ENCODE measurements at places on chromosomes 2 and 18.

- H3K4me3 ChIP-seq: no peak overlapping the region
- H3K4me1 ChIP-seq: no peaks in the 10 kb centered on the region
- H3K36me3 ChIP-seq: peaks cover 11% of the 10 kb centered on the region
Observed at GRCh38 chr2:54183281-54183680, 67.9 kb downstream of the ACYP2 start.

DNA sequence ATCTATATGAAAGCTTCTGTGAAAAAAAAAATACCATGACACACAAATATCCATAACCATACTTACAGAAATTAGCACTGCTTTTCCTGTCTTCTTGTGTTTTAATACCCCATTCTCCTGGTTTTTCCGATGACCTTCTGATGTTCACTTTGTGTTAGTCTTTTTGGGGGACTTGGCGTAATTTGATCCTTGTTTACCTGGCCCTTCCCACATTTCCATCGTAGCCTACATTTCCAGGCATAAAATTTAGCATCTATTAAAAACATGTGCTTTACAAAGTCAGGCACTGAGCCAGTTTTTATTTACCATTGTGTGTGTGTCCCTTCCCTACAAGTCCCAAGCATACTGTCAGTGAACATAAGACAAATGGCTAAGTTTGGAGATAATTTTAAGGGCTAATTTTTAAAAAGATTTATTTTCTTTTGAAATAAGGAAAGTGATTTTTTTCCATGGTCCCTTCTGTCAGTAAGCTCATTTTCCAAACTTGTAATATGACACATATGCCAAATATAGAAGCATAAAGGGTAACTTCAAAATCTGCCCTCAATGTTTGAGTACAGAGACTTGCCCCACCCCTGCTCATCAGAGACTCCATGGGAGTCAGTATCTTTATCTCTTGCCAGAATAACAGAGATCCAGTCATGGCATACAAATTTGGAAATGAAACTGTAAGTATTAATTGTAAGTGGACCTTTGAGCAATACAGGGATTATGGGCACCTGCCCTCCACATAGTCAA is 27.3 kb downstream of the SESTD1 start:
- peaks cover 13% of the 10 kb centered on the region for H3K36me3 ChIP-seq
- no peak overlapping the region for H3K4me3 ChIP-seq
- no peak overlapping the region for H3K27ac ChIP-seq
- no peaks in the 10 kb centered on the region for H3K27me3 ChIP-seq

DNA sequence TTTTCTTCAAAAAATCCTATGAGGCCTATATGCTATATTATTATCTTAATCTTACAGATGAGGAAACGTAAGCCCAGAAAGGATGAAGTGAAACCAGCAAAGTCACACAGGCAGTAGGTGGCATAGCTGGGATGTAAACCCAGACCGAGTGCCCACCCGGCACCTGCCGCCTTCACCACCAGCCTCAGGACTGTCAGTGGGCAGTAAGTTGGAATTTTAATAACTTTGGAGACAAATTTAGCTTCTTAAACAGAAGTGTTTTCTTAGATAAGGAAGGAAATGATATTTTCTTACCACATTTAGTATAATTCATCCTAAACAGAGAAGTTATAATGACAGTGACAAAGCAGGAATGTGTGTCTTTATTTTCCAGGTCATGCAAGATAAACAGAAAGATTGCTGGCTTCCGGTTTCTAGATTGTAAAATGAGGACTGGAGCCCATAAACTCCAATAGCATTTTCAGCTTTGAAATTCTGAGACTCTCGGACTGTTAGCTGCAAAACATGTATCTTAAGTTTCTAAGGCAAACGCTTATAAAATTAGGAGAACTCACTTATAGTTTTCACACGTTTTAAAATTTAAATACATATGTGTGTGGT is 59.3 kb downstream of the CD8B2 start:
- no peak overlapping the region for H3K27ac ChIP-seq
- peaks cover 26% of the 10 kb centered on the region for H3K27me3 ChIP-seq
- H3K4me3 ChIP-seq: no peak overlapping the region
- H3K36me3 ChIP-seq: no peaks in the 10 kb centered on the region
- DNase-seq: no peak

DNA sequence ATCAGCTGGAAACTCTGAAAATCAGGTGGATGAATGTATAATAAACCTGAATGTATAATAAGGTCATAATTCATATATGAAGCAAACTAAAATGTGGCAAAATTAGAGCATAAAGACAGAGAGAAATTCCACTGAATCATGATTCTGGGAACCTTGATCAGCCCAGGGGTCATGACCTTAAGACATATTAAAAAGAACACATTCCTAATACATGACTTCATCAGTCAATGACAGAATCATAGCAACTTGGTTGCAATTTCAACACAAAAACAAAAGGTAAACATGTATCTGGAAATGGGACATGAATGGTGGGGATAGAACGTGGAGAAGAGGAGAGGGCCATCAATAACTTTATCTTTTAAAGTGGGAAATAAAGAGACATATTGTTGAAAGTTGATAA is 17.6 kb downstream of the AFF3 start:
- H3K27me3 ChIP-seq: no peaks in the 10 kb centered on the region
- DNase-seq: no peak
- H3K4me1 ChIP-seq: peaks cover 49% of the 10 kb centered on the region
- no peak overlapping the region for H3K4me3 ChIP-seq
- no peak overlapping the region for H3K27ac ChIP-seq
- H3K36me3 ChIP-seq: peaks cover 68% of the 10 kb centered on the region

DNA sequence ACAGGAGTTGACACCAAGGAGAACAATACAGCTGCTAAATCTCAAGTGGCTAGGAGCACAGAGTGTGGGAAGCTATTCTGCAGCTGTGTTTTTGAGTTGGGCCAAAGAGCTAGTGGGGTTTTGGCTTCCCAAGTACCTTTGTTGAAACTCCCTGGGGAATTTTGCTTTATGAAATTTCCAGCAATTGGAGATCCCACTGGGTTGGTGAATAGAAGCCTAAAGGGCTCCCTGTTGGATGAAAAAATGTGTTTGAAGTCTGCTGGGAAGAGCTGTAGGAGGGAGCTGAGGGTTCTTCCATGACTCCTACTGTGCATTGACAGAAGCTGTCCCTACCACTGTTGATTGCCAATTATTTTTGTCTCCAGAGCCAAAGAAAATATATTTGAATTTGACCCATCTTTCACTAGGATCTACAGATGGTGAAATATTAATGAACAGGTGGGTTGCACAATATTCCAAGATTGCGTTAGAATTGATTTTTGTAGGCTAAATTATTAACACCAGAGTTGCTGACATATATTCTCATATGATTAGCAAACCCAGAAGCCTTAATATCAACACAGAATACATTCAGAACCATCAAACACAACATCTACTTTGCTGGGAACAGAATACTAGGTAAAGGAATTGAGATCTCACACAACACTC is 95.4 kb upstream of the CYP1B1 start:
- no peaks in the 10 kb centered on the region for H3K4me1 ChIP-seq
- H3K36me3 ChIP-seq: no peaks in the 10 kb centered on the region
- H3K27ac ChIP-seq: no peak overlapping the region
- DNase-seq: no peak
- H3K27me3 ChIP-seq: peaks cover 35% of the 10 kb centered on the region
- no peak overlapping the region for H3K4me3 ChIP-seq

GRCh38 chr2:224104668-224105386 is 65.7 kb upstream of the SERPINE2 start:
- no peak for DNase-seq
- H3K4me3 ChIP-seq: no peak overlapping the region
- no peaks in the 10 kb centered on the region for H3K36me3 ChIP-seq
- H3K27ac ChIP-seq: no peak overlapping the region

DNA sequence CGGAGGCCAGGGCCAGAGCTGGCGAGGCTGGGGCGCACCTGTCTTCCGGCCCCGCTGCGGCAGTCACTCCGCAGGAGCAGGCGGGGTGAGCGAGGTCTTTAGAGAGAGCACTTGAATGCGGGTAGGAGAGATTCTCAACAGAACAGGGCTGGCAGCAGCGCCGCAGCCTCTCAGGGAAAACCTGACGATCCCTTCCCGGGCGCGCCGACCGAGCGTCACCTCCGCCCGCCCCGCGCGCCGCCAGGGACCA is 526 bp downstream of the PRKRA start:
- peaks cover 7% of the 10 kb centered on the region for H3K27me3 ChIP-seq
- peak overlapping the region; percentile 89 for H3K4me3 ChIP-seq
- peak overlapping the region; percentile 96 for H3K27ac ChIP-seq
- DNase-seq: peak; percentile 79
- H3K36me3 ChIP-seq: peaks cover 12% of the 10 kb centered on the region
- H3K4me1 ChIP-seq: peaks cover 23% of the 10 kb centered on the region

- no peak overlapping the region for H3K27ac ChIP-seq
- no peak for DNase-seq
Observed at GRCh38 chr2:212145121-212145520, 393.5 kb downstream of the ERBB4 start.

DNA sequence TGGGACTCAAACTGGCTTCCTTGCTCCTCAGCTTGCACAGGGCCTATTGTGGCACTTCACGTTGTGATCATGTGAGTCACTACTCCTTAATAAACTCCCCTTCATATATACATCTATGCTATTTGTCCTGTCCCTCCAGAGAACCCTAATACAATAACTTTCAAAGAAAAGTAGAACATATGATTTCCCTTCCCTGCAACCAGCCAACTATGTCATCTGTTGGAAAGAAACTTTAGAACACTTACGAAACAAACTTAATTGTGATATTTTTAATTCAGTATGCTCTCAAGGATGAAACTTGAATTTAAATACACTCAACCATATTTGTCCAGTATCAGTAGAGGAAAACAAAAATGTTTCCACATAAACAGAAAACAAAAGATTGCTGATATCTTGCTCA is 84.4 kb downstream of the DYM start:
- no peaks in the 10 kb centered on the region for H3K27me3 ChIP-seq
- H3K27ac ChIP-seq: no peak overlapping the region
- DNase-seq: no peak
- peaks cover 1% of the 10 kb centered on the region for H3K4me1 ChIP-seq

DNA sequence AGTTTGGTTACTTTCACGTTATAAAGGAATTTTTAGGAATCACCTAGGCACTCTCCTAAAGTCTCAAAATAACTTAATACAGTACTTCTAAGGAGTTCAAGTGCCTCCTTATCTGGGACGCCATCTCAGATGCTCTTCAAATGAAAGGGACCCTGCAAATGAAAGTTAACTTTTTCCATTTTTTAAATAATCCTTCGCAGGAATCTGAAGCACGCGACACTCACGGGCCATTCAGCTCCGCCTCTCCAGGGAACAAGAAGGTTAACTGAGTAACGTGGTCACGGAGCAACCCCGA is 537 bp upstream of the ZC3H15 start:
- no peak for DNase-seq
- H3K36me3 ChIP-seq: peaks cover 22% of the 10 kb centered on the region
- no peaks in the 10 kb centered on the region for H3K27me3 ChIP-seq
- peak overlapping the region; percentile 91 for H3K4me3 ChIP-seq
- H3K27ac ChIP-seq: peak overlapping the region; percentile 98

GRCh38 chr18:36505665-36506064 is 208.2 kb downstream of the FHOD3 start:
- H3K36me3 ChIP-seq: no peaks in the 10 kb centered on the region
- DNase-seq: no peak
- no peaks in the 10 kb centered on the region for H3K27me3 ChIP-seq
- no peak overlapping the region for H3K4me3 ChIP-seq
- H3K27ac ChIP-seq: no peak overlapping the region
- no peaks in the 10 kb centered on the region for H3K4me1 ChIP-seq

Measured in stimulated activated naive B cell treated with anti-CD40 and anti-IgM and Interleukin-4, amounts not matched to agents 10 μg/mL and 1 μg/mL and 100 μg/mL, for 72 hours (primary cell).